A172 (cell line): ENCODE measurements at places on chromosomes 4 and X. TPM values are rescaled to one million over a fixed set of nuclear protein-coding genes. Genes with fewer than 3 reads are reported as not detected.

- no peak for DNase-seq
Observed at GRCh38 chr4:140046543-140046942, 107.4 kb downstream of the MAML3 start.

- DNase-seq: no peak
Observed at GRCh38 chr4:146267826-146268225, 53.5 kb downstream of the REELD1 start.

SMIM10L2A gene
- total RNA-seq: 0.29 TPM in 1 of 2 replicates, not detected in the other

DNA sequence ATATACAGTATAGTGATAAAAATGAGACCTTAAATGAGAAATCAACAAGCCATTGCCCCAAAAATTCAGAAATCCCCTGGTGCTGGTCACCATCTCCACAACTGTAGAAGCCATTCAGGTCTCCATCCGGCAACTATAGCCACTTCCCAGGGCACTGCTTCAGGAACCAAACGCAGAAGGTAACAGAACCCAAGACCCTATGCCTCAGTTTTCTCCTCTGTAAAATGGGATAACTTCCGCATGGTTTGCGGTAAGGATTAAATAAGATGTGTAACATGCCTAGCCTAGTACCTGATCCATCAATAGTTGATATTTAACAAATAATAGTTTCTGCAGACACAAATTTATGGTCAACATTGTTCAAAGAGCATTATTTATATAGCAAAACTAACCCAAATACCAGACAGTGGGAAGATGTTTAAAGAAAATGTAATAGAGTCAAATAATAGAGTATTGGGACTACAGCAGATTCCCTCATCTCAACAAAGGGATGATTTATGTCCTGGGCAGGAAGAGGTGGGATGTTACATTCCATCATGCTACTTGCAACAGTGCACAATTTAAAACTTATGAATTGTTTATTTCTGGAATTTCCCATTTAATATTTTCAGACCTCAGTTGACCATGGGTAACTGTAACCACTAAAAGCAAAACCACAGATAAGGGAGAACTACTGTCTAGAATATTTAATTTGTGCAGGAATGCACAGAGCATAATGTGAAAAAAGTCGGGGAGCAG lies 30.0 kb downstream of the IRF2 start:
- DNase-seq: peak; percentile 9

DNA sequence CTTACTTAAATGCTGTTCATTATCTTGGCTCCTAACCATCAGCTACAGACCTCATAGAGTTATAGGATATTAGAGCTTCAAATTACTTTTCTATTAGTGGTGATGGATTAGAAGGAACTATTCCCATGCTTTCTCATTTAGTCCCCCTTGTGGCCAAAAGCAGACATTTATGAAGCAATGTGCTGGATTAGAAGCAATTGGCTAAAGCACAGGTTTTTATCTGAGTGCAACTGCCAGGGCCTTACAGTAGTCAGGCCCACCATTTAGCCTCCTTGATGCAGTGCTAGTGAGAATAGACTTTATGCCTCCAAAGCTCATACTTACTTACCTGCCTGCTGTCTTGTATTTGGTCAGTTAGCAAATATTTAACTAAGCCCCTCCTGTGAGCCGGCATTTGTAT lies 93.0 kb downstream of the TSPAN7 start:
- peak; percentile 7 for DNase-seq

GRCh38 chr4:127643791-127644190 lies 11.0 kb downstream of the INTU start:
- DNase-seq: peak; percentile 36

DNA sequence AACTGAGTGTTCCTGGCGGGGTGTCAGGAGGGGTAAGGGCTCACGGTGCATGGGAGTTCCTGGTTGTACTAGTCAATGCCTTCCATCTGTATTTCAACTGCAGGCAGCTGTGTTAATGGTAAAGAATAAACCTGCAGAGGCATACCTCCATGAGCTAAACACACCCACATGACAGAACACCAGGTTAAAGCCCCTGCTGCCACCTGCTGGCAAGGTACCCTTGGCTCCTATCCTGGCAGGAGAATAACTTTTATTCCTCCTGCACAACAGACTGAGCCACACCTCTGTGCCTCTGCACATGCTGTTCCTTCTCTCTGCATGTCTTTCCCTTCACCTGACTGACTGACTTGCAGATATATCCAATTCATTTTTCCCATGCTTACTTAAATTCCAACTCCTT lies 11.1 kb downstream of the ITIH6 start:
- no peak for DNase-seq

DNA sequence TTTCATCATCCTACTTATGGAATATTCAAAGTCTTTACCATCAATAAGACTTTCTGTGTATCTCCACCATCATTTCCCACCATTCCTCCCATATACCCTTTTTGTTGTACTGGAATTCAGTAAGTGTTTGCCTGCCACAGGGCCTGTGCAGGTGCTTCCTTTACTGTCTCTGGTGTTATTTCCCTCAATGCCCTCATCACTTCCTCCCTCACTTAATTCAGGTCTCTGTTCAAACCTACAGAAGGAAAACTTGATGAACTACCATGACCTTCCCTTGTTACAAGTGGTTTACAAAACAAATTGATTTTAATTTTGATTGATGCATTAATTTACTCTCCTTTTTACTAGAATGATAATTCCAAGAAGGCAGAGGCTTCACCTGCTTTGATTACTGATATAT lies 159.5 kb upstream of the FAT4 start:
- no peak for DNase-seq

- DNase-seq: no peak
Observed at GRCh38 chr4:96227515-96227914, 387.6 kb downstream of the PDHA2 start.

- no peak for DNase-seq
Observed at GRCh38 chr4:119746951-119747350, 118.3 kb upstream of the PDE5A start.

DNA sequence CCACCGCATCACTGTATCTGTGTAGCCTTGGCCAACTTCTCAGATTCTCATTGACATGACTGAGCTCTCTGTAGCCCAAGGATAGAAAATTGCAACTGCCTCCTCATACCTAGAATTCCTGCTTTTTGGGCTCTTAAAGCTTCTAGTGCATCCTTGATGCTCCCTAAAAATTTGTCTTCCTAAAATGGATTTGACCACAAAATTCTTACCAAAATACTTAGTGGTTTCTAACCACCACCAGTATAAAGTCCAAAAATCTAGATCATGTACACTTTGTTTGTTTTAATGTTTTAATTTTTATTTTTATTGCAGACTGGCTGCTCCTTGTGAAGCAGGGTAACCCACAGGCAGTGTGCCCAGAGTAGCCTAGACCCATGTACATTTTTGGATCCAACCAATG lies 75.5 kb downstream of the TBC1D9 start:
- DNase-seq: no peak

PARM1 gene
- total RNA-seq: not detected in 2 replicates

GRCh38 chrX:109299091-109299490 lies 182.8 kb downstream of the GUCY2F start:
- DNase-seq: no peak

TRIM60 gene
- total RNA-seq: not detected in 2 replicates

DNA sequence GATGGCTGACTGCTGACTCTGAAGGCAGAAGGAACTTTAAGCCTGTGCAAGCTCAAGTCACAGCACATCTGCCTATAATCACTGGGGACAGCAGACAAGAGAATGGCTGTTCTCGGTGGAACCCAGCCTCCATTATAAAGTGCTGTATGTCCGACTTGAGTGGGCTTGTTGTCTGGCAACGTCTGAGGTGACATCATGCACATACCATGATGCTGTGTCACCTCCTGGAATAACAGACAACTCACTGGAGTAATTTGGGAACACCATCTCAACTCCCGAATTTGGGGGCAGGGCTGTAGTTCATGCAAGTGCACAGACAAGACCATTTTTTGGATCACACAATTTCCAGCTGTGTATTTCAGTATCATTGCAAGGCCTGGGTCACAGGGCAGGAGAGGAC lies 59.8 kb upstream of the GPM6B start:
- peak; percentile 46 for DNase-seq

GRCh38 chrX:97909245-97909644 lies 1025.5 kb downstream of the RPA4 start:
- DNase-seq: no peak

DNA sequence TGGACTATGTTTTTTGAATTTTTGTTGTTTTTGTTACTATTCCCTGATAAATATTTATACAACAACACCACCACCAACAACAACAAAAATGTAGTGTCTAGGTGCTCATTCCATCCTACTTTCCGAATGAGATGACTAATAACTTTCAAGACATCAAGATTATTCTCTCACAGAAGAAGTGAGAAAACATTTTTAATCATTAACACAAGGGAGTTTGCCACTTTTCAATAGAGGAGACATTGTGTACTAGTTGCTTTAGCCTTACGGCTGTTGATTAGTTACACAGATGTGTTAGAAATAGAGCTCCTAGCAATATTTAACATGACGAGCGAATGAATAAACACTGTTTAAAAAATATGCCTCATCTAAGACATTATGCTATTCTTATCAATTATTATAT lies 898.8 kb downstream of the C4orf33 start:
- no peak for DNase-seq

DNA sequence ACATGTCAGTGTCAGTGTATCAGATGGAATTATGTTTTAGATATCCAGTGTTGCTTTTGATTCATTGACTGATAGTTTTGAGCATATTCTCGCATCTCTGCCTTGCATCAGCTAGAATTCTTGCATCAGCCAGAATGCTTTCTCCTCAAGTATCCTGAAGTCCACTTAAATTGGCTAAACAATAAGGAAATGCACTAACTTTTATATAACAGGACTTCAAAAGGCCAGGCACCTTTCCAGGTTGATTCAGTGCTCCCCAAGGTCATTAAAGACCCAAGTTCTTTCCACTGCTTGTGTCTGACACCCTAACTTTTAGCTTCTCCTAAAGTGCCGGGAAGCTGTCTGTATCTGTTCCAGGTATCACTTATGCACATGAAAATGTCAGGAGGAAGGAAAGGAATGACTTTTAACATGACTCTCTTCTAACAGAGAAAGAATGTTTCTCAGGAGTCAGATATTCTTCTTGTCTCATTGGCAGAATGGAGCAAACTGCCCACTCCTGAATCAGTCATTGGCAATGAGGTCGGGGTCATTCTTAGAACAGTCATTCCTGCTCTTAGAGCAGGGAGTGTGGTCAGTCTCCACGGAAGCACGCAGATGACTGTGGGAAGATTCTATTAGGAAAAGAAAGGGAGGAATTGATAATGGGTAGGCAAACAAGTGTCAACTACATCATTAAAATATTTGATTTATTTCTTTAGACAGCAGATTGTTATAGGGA lies 92.9 kb upstream of the TLL1 start:
- DNase-seq: no peak

DNA sequence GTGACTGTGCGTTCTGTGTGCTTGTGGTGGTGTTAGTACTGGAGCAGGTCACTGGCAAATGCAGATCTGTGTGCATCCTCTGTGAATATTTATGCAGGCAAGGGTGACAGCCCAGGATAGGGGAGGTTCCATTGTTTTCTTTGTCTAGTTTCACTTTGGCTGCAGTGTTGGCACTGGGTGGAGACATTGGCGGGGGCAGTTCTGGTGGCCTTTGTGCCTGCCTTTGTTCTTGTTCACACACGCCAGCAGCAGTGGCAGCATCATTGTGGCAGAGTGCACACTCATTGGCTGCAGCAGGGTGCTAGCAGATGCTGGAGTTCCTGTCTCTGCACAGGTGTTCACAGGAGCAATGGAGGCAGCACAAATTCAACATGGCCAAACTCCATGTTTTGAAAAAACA lies 495.3 kb downstream of the UBE2NL start:
- DNase-seq: no peak

- DNase-seq: no peak
Observed at GRCh38 chrX:65696613-65697012, 29.2 kb downstream of the MSN start.

DGAT2L6 gene
- not detected in 2 replicates for total RNA-seq

DNA sequence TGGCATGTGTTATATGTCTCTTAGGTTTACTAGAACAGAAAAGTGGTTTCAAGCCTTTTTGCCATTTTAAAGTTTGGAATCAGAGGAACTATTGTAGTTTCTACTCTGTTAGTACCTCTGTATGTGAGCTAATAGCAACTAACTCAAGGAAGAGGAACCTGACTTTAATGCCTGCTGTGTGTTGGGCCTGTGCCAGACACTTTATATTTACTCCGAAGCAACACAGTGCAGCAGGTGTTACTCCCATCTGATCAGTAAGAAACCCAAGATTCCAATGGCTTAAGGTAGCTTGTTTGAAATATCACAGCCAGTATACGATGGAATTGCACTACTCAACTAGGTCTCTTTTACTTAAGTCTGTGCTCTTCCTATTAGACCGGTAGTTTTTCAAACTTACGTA lies 79.2 kb downstream of the USP9X start:
- DNase-seq: no peak

DNA sequence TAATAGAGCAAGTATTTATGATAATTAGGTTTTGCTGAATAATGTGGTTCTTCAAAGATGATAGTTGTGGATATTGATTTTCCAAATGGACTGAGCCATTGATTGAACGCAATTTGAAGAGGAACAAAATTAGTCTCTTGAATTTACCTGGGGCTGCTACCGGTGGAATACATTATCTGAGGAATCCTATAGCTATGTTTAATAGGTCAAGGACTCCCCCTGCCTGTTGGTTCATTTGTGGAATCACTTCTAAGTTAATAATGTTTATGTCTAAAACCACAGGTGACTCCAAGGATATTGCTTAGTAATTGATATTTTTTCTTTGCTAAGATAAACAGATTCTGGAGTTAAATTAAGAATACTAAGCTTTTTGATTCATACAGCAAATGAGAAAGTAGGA lies 576.0 kb upstream of the PABPC4L start:
- DNase-seq: peak; percentile 14

DNA sequence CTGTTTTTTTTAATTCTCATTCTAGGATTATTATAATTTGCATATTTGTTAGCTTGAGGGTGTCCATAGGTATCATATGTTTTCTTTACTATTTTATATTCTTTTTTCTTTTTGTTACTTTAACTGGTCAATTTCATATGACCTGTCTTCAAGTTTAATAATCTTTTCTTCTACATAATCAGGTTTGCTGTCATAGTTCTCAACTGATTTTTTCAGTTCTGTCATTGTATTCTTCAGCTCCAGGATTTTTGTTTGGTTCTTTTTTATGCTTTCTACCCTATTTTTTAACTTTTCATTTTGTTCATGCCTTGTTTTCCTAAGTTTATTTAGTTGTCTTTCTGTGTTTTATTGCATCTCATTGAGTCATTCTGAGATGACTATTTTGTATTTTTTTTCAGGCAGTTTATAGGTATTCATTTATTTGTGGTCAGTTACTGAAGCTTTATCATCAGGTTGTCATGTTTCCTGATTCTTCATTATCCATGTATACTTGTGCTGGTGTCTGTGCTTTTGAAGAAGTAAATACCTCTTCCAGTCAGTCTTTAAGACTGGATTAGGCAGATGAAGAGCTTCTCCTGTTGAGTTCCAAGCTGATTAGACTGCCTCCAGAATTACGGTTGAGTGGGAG lies 220.3 kb upstream of the VEGFC start:
- no peak for DNase-seq

- no peak for DNase-seq
Observed at GRCh38 chrX:80917919-80918318, 108.2 kb upstream of the BRWD3 start.
